ENCODE measurements at places on chromosomes 16 and 17.

- DNase-seq = no peak
Measured at GRCh38 chr17:8002721-8003593, 542 bp downstream of the GUCY2D start.

DNA sequence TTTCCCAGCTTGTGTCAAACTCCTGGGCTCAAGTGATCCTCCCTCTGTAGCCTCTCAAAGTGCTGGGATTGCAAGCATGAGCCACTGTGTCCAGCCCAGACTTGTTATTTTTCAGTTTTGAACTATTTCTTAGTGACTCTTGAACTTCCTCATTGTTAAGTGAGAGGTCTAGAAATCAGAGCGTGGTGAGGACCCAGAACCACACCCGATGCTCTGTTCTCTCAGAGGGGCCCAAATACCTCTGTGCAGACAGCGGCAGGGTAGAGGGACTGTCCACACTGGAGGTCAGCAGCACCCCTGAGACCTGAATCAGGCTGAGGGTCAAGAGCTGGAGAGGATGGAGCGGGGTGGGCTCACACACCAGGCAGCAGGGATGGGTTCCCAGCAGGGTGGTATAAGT lies 47.7 kb upstream of the MEAK7 start:
- DNase-seq = no peak

- no peak for DNase-seq
Measured at GRCh38 chr17:80212962-80213642, 7.0 kb downstream of the SGSH start.

DNA sequence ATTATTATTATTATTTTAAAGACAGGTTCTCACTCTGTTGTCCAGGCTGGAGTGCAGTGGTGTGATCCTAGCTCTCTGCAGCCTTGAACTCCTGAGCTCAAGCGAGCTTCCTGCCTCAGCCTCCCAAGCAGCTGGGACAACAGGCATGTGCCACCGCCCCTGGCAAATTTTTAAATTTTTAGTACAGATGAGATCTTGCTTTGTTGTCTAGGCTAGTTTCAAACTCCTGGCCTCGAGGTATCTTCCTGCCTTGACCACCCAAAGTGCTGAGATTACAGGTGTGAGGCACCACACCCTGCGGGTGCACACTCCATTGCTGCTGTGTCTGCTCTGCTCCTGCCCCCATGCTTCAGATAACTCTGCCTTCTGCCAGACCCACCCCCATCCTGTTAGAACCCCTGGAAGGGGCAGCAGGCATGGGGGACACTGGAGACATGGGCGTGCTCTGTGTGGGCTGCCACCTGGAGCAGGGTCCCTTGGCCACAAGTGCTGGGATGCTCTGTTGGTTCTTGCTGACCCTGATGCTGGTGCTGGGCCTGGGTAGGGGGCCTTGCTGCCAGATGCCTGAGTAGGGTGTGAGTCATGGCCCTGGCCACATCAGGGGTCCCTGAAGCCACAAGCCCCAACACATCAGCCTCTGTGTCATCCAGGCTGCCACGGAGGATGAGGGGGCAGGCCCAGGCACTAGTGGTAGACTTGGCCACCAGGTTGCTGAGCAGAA lies 2.6 kb downstream of the GGT6 start:
- no peak for DNase-seq

Data from CD4-positive, alpha-beta T cell treated with Interleukin-21 for 1 hour (primary cell).